ENCODE measurements at places on chromosomes 6 and 20. TPM values are rescaled to one million over a fixed set of nuclear protein-coding genes. Genes with fewer than 3 reads are reported as not detected.

Gene AKAP7
- 3.1 TPM for total RNA-seq

DNA sequence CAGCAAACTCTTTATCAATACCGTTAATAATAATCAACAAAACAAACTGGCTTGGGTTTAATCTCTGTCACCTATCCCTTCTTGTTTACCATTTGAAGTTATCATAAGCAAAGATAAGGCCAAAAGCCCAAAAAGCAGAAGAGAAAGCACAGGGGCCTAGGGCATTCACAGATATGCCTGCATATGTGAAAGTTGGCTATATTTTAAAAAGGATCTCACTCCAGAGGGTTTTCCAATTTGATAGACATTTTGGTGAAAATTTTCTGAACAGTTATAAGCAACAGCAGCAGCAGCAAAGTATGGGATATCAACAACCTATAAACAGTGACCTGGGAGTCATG is 101.1 kb downstream of the ATXN1 start:
- no peak overlapping the region for H3K4me3 ChIP-seq
- no peak for DNase-seq
- H3K4me1 ChIP-seq, result no peaks in the 10 kb centered on the region
- H3K27ac ChIP-seq, result no peak overlapping the region

DNA sequence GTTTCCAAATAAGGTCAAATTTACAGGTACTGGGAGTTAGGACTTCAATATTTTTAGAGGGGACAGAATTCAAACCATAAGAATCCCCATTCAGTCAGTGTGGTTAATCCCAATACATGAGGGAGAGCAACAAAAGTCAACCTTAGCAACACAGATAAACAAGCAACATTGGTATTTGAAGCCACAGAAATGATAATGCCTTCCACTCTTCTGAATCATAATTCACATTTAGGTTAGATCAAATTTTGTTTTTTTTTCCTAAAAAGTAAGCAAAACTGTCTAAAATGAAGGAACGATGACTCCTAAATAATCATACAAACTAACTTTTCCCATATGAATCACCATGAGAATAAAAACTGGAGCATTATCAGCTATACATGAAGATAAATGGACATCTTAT is 246.0 kb upstream of the TENT5A start:
- no peaks in the 10 kb centered on the region for H3K36me3 ChIP-seq
- peaks cover 37% of the 10 kb centered on the region for H3K4me1 ChIP-seq
- no peak for DNase-seq
- no peak overlapping the region for H3K4me3 ChIP-seq
- no peak overlapping the region for H3K27ac ChIP-seq
- H3K27me3 ChIP-seq, result no peaks in the 10 kb centered on the region

DNA sequence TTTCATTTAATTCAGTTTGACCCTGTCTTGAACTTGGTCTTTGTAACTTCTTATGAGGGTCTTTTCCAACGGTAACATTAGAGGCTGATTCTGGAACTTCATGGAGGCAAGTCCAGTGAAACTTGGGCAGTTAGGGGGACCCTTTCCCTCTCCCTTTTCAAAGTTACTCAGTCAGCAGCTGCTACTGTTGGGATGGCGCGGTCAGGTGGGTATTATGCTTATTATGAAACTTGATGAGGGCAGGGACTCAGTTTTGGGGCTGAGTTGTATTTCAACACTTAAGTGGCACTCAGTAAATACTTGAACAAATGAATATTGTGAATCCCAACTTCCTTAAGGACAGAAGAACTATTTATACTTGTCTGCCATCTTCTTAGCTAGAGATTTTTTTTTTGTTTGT is 20.8 kb downstream of the TOP1 start:
- H3K4me3 ChIP-seq, result no peak overlapping the region
- no peaks in the 10 kb centered on the region for H3K27me3 ChIP-seq
- H3K27ac ChIP-seq, result no peak overlapping the region
- DNase-seq, result no peak
- no peaks in the 10 kb centered on the region for H3K36me3 ChIP-seq

DNA sequence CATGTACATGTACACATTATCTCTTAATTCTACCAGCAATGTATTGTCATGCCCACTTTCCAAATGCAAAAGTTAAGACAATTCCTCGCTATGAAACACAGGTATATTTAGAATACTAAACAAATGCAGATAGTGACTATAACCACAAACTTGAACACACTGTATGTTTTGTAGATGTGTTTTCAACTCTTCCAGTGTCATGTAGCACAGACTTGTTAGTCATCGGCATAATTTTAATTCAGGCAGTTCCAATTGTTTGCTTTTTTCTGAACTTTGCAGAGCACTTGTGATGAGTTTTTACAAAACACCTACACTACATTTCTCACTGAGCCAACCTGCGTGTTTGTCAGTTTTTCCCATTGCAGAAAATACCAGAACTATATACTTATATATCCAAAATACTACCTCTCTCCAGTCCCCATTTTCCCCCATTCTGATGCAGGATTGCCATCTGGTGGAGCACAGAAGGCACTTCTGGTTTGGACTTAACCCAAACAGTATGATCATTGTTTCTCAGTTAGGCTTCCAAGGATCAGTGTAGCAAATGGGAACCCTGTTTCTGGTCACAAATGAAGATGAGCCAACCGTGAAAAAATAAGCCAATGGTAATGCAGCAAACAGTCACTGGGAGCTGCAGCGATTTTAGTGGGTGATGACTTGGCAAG is 143.4 kb downstream of the ADGRB3 start:
- H3K27ac ChIP-seq, result no peak overlapping the region
- H3K36me3 ChIP-seq, result no peaks in the 10 kb centered on the region
- H3K27me3 ChIP-seq, result no peaks in the 10 kb centered on the region
- no peak overlapping the region for H3K4me3 ChIP-seq
- no peak for DNase-seq

GRCh38 chr6:35058865-35059522 is 82.1 kb downstream of the TCP11 start:
- peaks cover 8% of the 10 kb centered on the region for H3K36me3 ChIP-seq
- H3K27ac ChIP-seq, result no peak overlapping the region

DNA sequence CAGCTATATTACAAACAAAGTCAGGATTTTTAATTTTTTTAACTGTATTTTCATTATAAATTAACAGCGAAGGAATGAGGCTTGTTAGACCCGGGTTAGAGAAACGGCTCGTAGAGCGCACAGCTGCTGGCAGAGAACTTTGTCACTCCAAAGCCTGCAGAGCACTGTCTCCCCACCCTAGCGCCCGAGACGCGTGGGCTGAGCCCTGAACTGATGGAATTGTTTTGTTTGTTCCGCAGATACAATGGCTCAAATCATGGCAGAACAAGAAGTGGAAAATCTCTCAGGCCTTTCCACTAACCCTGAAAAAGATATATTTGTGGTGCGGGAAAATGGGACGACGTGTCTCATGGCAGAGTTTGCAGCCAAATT is 810 bp downstream of the LAMP5 start:
- DNase-seq, result no peak
- H3K27me3 ChIP-seq, result peaks cover 42% of the 10 kb centered on the region
- H3K4me1 ChIP-seq, result 0 out of 2 replicates have a peak, but pooled peaks cover 8% of the 10 kb centered on the region
- H3K4me3 ChIP-seq, result no peak overlapping the region
- H3K27ac ChIP-seq, result no peak overlapping the region

DNA sequence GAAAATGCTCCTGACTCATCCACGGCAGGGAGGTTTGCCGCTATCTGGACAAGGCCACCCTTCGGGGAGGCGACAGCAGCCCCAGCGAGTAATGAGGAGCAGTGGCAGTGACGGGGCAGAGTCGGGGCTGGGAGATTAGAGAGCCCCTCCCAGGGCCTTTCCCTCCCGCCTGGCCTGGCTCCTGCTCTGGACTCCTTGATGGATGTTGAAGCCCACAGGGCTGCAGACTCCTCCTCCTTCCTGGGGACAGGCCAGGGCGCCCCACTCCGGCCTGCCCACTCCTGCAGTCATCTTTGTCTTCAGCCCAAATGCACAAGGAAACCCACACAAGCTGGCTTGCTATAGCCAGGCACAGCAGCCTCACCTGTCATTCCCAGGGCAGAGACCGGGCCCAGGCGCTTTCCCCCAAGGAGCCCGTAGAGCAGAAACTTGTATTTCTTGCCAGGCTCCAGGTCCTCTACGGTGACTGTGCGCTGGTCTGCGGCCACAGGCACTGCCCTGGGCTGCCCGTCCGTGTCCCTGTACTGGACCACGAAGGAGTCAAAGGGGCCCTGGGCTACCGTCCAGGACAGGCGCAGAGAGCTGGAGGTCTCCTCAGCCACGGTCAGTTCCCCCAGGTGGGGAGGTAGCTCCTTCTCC is 7.7 kb downstream of the CYP21A2 start:
- peaks cover 9% of the 10 kb centered on the region for H3K4me1 ChIP-seq
- no peaks in the 10 kb centered on the region for H3K27me3 ChIP-seq
- DNase-seq, result no peak
- no peak overlapping the region for H3K4me3 ChIP-seq
- no peaks in the 10 kb centered on the region for H3K36me3 ChIP-seq

DNA sequence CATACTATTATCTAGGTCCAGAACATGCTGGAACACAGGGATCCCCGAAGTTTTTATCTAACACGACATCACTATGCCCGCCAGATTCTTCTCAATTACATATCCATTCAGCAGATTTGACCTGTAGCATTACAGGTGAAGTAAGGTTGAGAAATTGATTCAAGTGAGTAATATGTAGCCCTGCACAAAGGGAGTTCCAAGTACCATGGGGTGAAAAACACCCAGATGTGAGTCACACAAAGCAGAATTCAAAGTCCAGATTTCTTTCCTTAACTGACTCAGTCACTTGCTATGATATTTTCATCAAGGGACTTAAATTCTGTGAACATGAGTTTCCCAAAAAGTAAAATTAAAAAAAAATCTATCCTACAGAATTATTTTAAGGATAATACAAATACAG is 655.4 kb upstream of the PTCHD4 start:
- DNase-seq, result peak; percentile 79
- peaks cover 22% of the 10 kb centered on the region for H3K4me1 ChIP-seq
- no peak overlapping the region for H3K27ac ChIP-seq

Gene SIM1
- not detected for total RNA-seq

- no peaks in the 10 kb centered on the region for H3K4me1 ChIP-seq
- H3K27me3 ChIP-seq, result no peaks in the 10 kb centered on the region
- H3K27ac ChIP-seq, result no peak overlapping the region
- no peaks in the 10 kb centered on the region for H3K36me3 ChIP-seq
These were observed 79.4 kb downstream of the IYD start for GRCh38 chr6:150448221-150448620.

- H3K36me3 ChIP-seq, result no peaks in the 10 kb centered on the region
- no peaks in the 10 kb centered on the region for H3K27me3 ChIP-seq
- H3K27ac ChIP-seq, result no peak overlapping the region
- H3K4me3 ChIP-seq, result no peak overlapping the region
- peaks cover 11% of the 10 kb centered on the region for H3K4me1 ChIP-seq
These were observed 33.9 kb downstream of the DSE start for GRCh38 chr6:116404696-116405095.

- no peaks in the 10 kb centered on the region for H3K4me1 ChIP-seq
- H3K36me3 ChIP-seq, result no peaks in the 10 kb centered on the region
- peak; percentile 12 for DNase-seq
- H3K4me3 ChIP-seq, result no peak overlapping the region
- no peak overlapping the region for H3K27ac ChIP-seq
- H3K27me3 ChIP-seq, result peaks cover 5% of the 10 kb centered on the region
These were observed 30.4 kb downstream of the PSMB1 start for GRCh38 chr6:170522565-170523183.

DNA sequence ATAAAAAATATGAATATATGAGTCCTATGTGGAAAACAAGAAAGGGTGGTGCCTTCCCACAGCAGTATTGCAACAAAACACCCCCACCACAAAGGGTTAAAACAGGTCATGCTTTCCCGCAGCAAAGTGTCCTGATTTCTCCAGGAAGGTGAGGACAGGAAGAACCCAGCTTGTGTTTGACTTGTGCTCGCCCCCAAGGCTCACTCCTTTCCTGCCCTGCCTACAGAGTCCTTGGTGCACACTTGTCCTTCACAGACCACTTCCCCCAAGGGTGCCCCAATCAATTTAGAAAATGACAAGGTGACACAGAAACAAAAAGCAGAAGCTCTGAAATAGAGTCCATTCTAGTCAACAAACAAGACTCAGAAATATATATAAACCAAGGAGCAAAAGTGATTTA is 237.4 kb downstream of the PTPRK start:
- H3K4me1 ChIP-seq, result peaks cover 5% of the 10 kb centered on the region
- no peaks in the 10 kb centered on the region for H3K27me3 ChIP-seq
- no peak overlapping the region for H3K27ac ChIP-seq
- DNase-seq, result no peak

- H3K36me3 ChIP-seq, result no peaks in the 10 kb centered on the region
- H3K4me1 ChIP-seq, result no peaks in the 10 kb centered on the region
- no peak for DNase-seq
- no peak within 1 kb of the TSS for H3K4me3 ChIP-seq
These were observed at the start of gene DEFB119 for GRCh38 chr20:31390490-31390889. Gene DEFB119 (minus strand): TSS chr20:31390590. CDS start chr20:31390483, 107 bp downstream.

- H3K27ac ChIP-seq, result no peak overlapping the region
- H3K36me3 ChIP-seq, result peaks cover 4% of the 10 kb centered on the region
- no peaks in the 10 kb centered on the region for H3K27me3 ChIP-seq
These were observed 37.2 kb downstream of the SCAND1 start for GRCh38 chr20:35917077-35917476.

Gene TBC1D22B
- 9.1 TPM for total RNA-seq

Gene PRSS35
- total RNA-seq, result 0.37 TPM

DNA sequence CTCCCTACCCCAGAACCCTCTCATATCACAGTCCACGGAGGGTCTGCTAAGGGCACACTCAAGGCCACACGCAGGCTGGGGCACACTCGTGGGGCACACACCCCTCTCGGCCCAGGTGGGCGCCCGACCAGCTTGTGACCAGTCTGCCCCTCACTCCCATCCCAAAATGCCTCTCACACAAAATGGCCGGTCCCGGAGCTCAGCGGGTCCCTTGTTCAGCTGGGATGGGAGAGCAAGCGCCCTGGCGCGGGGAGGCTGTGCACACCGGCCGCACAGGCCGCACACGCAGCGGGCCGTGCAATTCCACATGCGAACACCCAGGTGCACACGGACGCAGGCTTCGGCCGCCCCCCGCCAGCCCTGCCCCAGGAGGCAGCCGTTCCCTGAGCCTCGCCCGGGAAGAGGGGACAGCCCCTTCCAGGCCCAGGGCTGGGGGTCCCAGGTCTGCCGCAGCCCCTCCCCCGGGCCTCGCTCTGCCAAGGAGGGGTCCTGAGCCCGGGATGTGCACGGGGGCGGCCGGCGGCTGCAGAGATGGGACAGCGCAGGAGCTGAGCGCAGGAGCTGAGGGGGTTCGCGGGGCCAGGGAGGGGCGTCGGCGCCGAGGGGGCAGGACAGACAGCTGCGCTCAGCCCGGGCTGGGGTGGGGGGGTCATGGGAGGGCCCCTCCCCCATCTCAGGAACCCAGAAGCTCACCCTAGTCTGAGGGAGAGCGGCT is 1.3 kb downstream of the KCNQ2 start:
- H3K27me3 ChIP-seq, result no peaks in the 10 kb centered on the region
- H3K27ac ChIP-seq, result no peak overlapping the region
- no peaks in the 10 kb centered on the region for H3K36me3 ChIP-seq
- no peaks in the 10 kb centered on the region for H3K4me1 ChIP-seq
- H3K4me3 ChIP-seq, result peak overlapping the region; percentile 77

- no peak overlapping the region for H3K4me3 ChIP-seq
- no peaks in the 10 kb centered on the region for H3K27me3 ChIP-seq
- no peak for DNase-seq
These were observed 773.6 kb upstream of the CHD6 start for GRCh38 chr20:42391807-42392206.
